ENCODE measurements at places on chromosomes 7 and 10.

DNA sequence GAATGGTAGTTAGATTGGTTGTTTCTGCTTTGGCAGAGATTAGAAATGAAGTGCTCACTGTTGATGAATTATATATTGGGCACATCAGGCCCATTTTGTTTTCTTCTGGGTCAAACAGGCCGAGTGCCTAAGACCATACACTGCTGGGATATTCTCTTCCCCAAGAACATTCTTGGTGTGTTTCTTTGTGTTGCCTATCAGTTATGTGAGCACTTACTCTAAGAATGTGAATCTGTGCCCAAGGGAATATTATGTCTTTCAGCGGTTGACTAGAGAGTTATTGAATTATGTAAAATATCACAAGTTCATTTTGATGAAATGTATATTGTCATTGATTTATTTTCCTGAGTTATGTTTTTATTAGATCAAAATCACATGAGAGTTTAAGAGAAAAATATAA, 255.5 kb upstream of the SMIM30 start:
- no peak for DNase-seq

GRCh38 chr7:138125598-138126111, 49.4 kb downstream of the AKR1D1 start:
- peak; percentile 96 for DNase-seq

DNA sequence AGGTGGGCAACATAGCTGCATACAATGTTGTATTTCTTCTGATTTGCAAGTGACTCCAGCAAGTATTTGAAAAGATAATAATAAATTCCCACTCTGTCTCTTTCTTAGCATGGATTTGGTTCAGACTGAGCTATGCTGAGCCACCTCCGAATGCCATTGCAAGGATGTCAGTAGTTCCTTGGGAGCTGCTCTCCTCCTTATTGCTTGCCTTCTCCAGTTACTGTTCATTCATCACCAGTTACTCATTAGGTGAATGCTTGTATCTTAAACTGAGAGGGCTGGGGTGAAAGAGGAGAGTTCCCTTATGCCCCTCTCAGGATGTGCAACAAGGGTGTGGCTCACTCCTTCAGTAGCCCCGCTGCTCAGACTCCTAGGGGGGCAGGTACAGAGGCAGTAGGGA, 78.4 kb upstream of the PRKAR2B start:
- DNase-seq: no peak

DNA sequence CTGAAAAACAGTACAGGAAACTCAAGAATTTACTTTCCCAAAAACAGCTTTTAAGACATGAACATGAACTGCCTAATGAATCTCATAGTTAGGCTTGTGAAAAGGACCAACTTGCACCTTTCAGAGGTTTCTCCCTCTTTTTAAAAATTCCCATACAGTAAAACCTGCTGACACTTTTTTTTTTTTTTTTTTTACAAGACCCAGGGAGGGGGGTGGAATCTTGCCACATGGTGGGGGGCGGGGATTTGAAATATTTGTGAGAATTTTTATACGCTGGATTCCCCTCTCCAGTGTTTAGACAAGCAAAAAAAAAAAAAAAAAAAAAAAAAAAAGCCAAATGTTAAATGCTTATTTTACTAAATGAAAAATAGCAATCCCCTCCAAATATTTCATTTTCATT, 57.4 kb downstream of the HIBADH start:
- DNase-seq: no peak

GRCh38 chr10:14184841-14185315, 145.8 kb downstream of the FRMD4A start:
- DNase-seq: peak; percentile 41

GRCh38 chr10:130453036-130453720, 317.0 kb downstream of the GLRX3 start:
- no peak for DNase-seq

- DNase-seq: no peak
Measured at GRCh38 chr7:89621925-89622641, 532.2 kb upstream of the STEAP1 start.

- no peak for DNase-seq
Measured at GRCh38 chr7:113256883-113257531, 138.7 kb upstream of the SMIM30 start.
